ENCODE measurements at places on chromosomes 16 and 17.
A peak's percentile ranks its signal among the peaks of the same experiment; 100 is the strongest.

GRCh38 chr16:85687651-85688471 lies 893 bp downstream of the GINS2 start:
- DNase-seq = no peak

DNA sequence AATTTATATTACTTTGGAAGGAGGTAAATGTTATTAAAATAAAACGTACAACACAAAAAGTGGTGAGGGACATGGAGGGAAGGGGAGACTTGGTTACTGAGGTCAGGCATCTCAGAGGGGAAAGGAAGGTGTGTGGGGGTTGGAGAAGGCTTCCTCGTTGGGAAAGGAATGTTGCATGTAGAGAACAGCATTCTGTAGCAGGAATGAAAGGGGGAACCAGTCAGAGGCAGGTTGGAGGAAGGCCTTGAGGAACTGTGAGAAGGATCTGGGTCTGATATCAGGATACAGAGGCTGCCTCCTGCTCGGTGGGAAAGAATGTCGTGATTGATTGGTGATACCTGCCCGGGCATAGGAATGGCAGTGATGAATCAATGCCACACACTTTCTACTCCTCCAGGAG lies 103.3 kb upstream of the ZFHX3 start:
- DNase-seq = no peak

DNA sequence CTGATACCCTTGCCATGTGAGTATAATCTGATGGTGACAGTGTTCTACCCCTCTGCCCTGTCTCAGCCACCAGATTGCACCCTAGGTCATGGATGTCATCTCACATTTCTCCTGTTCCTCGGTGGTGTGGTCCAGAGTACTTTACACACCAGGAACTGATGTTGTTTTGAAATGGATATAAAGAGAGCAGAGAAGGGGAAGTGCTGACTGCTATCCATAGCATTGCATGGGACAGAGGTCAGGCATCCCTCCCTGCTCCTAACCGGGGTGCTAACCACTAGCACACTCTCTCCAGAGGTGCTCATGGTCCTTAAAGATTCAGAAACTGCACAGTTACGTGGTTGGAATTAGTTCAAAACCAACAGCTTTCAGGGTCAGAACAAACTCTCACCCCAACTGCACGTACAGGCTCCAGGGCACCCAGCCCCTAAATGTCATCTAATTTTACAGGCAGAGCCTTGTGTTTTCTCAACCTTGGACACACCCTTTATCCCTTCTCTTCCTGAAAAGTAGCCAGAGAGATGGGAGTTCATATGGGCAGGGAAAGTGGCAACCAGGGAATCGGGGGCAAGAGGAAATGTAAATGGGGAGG lies 16.3 kb downstream of the TTLL6 start:
- DNase-seq = no peak

DNA sequence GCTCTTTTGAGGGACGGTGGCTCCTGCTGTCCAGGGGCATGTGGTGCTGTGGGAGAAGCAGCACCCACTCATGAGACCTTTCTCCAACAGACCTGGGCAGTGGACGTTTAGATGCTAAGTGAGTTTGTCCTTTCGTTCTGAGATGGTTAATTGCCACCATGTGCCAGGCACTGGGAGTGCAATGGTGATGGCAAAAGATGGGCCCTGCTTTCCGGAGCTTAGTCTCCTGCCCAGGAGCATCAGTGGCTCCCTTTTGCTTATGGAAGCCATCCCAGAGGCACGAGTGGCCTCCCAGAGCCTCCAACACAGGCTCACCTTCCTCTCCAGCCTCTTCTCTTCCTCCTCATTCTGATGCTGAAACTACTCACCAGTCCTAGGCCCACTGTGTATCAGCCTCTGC lies 28.4 kb downstream of the CASKIN2 start:
- no peak for DNase-seq

- no peak for DNase-seq
Observed at GRCh38 chr16:57892041-57892440, 78.9 kb downstream of the CNGB1 start.

DNA sequence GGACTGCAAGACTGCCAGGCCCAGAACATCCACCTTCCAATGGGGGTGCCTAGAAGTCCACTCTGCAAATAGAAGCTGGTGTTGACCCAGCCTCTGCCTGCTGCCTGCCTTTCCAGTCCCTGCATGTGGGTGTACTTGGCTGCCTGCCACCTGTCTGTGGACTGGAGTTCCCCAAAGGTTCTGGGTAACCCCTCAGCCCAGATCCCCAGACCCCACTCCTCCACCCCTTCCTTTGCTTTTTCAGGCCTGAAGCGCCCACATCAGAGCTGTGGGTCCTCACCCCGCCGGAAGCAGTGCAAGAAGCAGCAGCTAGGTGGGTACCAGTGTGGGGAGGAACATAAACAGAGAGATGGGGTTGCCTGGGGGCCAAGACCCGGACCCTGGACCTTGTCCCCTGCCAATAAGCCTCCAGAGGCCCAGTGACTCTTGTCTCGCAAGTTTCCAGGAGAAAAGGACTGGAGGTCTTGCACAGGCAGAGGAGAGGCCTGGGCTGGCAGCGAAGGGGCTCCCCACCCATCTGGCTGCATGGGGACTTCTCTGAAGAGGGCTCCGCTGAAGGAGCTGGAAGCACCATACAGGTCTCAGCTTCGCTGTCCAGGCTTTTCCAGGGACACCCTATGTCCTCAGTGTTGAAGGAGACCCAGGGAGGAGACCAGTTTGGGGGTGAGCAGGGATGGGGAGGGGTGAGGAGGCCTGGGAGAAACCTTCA lies 34.3 kb downstream of the NLRC5 start:
- no peak for DNase-seq

DNA sequence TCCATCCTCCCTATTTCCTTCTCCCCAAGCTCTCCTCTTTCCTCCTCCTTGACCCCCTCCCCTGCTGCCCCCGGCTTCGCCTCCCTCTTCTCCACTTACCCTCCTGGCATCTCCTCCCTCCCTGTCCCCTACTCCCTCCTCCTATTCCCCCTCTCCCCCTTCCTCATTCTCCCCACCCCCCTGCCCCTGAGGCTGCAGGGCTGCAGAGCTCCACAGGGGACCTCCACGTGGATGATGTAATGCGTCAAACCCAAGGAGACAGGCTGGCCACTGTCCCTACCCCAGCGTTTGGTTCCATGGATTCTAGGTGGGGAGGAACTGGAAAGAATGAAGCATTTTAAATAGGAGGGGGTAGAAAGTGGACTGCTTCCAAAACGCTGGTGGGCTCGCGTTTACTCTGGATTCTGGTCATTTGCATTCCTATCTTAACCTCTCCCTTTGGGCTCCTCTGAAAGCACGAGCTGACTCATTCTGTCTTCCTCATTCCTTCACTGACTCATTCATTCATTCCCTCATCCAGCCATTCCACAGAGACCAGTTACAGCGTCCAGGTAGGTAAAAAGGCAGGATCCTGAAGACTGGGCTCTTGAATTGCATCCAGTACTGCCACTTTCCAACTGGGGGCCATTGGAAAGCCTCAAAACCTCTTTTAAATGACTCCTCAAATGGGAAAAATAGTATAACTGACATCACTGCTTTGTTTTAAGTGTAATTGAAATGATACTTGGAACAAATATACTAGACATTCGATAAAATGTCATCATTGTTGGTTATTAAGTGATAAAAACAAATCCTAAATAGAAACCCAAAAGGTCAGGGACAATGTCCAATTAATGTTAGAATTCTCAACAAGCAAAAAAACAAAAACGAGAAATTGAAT lies 943 bp upstream of the COTL1 start:
- peak; percentile 75 for DNase-seq

DNA sequence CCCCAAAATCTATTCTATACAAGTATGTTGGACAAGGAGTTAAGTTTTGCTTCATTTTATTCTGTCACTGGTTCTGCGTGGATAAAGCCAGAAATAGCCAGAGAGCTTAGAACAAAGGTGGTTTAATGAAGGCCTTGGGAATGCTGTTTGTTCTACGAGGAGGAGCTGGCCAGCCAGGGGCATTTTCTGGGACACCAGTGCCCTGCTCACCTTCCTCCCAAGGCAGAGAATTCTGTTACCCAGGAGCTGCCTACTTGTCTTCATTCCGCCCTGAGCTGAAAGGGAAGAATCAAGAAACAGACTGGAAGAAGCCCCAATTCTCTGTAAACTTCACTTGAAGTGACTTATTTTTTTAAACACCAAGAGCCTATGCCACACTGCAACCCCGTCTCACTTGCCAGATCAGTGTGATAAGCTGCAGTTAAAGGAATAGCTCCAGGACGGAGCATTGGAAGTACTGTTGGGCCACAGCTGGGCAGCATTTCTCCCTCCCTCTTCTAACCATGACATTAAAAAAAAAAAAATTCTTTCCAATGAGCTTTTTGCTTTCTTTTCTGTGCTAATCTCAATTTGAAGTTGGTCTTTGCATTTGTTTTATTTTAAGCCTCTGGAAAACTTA lies 149.8 kb upstream of the DYNLRB2 start:
- DNase-seq = no peak

DNA sequence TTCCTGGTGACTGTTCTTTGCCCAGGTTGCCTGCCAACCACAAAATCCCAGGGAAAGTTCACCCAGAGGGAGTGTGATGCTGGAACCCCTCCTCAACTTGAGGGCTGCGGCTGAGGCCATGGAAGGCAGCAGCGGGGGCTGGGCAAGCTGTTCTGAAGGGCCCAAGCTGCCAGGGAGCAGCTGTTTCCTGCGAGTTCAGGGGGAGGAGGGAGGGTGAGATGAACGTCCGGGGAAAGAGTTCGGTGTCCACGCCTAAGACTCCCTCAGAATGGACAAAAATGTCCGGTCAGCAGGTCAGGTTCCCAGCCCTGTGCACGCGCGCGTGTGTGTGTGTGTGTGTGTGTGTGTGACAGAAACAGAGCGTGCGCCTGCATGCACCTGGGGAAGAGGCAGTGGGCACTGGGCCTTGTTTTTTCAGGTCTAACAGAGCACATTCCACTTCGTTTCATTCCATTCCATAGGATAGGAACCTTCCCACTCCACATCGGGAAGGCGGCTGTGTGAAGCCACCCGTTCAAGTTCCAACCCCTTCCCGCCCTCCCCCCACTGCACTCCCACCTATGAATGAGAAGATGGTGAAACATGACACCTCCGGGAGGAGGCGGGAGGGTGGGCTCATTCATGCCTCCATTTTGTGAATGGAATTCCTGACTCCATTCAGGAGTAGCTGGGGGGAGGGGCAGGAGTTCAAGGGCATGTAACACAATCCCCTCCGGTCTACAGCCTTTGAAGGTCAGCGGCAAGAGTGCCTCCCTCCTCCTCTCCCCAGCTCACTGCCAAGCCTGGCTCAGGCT lies 15.7 kb downstream of the ETV4 start:
- DNase-seq = no peak

- DNase-seq = no peak
Observed at GRCh38 chr17:42049834-42050392, 488 bp downstream of the C17orf113 start.

GRCh38 chr17:45314741-45315647 lies 1.8 kb downstream of the MAP3K14 start:
- peak; percentile 62 for DNase-seq

DNA sequence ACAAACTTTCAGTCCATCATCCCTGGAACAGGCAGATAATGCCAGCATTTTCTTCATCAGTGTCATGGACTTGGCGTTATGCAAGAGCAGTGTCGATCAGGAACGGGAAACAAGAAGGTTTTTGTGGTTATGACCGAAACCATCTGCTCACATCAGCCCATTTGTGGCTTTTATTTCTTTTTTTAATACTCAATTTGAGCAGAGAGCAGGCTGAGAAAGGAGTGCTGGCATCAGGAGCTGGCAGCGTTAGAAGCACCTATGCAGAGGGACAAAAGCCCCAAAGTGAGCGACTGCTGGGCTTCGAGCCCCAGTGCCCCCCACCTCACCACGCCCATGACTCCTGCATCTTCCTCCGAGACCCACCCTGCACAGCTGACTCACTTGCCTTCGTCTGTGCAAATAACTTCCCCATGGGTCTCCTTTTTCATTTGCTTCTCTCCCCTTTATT lies 16.2 kb upstream of the CD300E start:
- peak; percentile 90 for DNase-seq

DNA sequence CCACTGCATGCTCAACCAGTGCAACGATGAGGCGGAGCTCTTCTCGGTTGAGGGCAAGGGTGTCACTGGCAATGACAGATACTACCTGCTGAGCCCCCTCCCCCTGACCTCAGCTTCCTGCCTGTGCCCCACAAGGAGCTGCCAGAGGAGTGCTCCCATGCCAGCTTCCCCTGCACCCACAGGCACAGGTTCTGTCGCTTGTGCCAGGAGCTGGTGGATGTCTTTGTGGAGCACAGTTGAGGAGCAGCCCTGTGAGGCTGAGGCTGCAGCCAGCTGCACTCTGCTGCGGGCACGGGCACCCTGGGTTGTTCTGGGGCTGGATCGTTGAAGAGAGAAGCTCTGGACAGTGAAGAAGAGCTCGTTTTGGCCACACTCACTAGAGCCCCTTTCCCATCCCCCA lies 165.3 kb upstream of the ZNF267 start:
- no peak for DNase-seq

DNA sequence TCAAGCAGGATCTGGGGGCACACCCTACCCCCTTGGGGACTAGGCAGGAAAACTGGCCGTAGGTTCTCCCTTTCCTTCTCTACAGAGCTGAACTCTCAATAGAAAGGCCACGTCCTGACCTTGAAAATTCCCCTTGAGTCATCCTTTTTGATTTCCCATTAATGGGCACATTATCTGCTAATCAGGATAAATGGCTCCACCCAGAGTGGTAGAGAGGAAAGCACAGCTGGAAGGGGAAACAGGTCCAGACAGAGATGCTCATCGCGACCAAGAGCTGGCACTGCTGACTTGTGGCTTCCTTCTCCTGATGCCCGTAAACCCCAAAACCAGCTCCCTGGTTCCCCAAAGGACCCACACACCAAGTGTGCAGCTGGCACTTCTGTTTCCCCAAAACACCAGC lies 206.5 kb upstream of the CDH5 start:
- DNase-seq = no peak

- peak; percentile 16 for DNase-seq
Observed at GRCh38 chr17:41140360-41141131, at the start of gene KRTAP4-6. KRTAP4-6 (minus strand) TSS chr17:41140544; CDS start chr17:41140487, 57 bp downstream.

DNA sequence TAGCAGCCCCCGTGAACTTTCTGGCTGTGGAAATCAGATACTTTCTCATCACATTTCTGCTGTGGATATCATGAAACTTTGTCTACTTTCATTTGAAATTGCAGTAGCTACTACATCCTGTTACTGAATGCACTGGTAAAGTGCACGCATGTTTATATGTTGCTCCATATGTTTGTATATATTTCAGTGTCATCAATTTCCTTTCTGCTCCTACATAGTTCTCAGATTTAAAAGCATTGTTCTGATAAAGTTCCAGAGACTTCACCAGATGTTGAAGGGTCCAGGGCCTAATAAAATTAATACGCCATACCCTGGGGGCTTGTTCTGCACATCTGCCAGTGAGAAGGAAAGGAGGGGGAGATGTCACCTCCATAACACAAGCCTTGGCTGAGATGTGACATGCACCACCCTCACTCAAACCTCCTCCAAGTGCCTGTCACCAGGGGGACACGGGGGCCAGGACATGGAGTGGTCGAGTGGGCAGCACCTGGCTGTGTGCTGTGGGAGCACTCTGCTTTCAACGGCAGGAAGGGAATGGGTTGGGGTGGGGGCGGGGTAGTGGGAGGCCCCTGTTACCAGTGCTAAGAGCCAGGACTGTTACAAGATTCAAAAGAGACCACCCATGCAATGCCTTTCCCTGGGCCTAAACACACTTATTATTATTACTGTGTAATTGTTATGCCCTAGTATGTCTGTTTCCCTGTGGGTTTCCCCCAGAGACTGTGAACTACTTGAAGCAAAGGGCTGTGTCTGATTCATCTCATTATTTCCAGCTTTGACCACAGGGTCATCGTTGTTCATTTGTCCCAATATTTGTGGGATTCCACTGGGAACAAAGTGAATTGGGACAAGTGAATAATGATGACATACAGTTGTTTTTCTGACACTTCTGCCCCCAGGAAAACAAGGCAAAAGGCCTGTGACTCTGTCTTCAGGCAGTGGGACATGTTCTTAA lies 193.4 kb downstream of the FOXL1 start:
- no peak for DNase-seq

GRCh38 chr16:1380195-1380594 lies 28.5 kb downstream of the GNPTG start:
- no peak for DNase-seq

Measured in CD14-positive monocyte (primary cell).